ENCODE measurements at places on chromosomes 11 and 22.

DNA sequence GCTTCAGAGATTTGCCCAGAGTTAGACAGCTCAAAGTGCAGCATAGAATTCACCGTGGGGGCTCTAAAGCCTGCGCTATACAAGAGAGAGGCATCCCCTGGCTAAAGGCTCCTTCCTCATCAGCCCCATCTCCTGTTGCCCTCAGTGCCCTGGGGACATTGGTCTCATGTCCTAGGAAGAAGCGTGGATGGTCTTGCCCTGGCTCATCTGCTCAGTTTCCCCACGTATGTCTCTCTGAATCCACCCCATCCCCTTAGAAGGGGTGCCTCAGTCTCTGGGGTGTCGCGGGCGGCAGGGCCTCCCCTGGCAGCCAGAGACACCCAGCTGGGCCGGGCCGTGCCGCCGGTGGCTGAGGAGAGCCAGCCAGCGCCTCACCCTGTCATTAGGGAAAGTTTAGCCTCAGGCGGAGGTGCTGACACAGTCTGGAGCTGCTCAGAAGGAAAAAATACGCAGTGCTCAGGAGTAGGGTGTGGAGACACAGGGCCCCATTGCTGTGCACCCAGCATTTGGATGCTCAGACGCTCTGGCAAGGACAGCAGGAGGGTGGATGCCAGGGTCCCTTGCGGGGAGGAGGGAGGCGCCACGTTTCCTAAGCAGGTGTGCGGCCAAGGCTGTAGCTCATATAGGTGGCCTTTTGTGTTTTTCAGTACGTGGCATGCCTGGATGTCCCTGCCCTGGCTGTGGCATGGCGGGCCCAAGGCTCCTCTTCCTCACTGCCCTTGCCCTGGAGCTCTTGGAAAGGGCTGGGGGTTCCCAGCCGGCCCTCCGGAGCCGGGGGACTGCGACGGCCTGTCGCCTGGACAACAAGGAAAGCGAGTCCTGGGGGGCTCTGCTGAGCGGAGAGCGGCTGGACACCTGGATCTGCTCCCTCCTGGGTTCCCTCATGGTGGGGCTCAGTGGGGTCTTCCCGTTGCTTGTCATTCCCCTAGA, 1.3 kb downstream of the SLC39A13 start:
- DNase-seq, result no peak

GRCh38 chr11:43503417-43503816, 144.7 kb downstream of the TTC17 start:
- no peak for DNase-seq

GRCh38 chr11:112382561-112382960, 121.9 kb upstream of the PLET1 start:
- DNase-seq, result no peak

DNA sequence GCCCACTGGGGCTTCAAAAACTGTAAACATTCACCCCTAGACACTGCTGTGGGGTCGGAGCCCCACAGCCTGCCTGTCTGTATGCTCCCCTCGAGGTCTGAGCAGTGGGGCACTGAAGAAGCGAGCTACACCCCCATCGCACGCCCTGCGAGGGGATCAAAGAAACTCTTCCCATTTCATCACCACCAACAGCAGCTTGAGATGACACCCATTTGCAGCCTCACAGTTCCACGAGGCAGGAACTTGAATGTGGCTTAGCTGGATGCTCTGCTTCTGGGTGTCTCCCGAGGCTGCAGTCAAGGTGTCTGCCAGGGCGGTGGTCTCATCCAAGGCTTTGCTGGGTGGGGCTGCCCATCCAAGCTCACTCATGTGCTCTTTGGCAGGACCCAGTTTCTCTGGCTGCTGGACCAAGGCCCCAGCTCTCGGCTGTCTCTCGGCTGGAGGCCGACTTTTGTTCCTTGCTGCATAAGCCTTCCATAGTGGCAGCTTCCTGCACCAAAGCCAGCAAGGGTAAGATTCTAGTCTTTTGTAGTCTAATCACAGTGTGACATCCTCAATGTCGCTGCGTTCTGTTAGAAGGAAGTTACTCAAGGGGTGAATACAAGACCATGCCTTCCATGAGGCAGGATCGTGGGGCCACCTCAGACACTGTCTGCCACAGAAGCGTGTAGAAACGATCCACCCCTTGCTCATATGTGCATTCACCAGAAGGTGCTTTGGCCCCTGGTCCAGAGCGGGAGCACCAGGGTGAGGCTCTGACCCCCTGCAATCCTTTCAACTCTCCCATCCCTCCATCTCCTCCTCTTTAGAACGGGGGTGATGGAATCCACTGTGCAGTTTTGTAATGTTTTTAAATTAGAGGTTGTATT, 46.2 kb upstream of the SEPTIN5 start:
- no peak for DNase-seq

- DNase-seq, result peak; percentile 52
Observed at GRCh38 chr11:101786916-101787315, 127.9 kb upstream of the CEP126 start.

GRCh38 chr22:23038334-23038642, 32.0 kb upstream of the GNAZ start:
- DNase-seq, result no peak

DNA sequence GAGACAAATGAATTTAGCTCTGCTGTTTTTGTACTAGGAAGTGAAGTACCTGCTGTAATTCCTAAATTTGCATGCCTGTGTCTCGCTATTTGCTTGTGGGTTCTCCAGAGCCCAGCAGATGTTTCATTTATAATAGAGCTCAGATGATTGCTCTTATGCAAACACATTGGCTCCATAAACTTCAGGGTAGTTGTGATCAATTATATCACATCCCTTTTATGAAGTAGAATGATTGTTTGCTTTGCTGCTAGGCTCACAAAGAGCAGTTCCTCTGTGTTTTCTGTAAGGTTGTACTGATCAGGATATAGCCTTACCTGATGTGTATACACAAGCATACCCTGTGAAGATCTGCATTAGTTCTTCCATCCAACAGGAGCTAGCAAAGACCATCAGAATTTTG, 64.1 kb downstream of the C11orf87 start:
- DNase-seq, result no peak

DNA sequence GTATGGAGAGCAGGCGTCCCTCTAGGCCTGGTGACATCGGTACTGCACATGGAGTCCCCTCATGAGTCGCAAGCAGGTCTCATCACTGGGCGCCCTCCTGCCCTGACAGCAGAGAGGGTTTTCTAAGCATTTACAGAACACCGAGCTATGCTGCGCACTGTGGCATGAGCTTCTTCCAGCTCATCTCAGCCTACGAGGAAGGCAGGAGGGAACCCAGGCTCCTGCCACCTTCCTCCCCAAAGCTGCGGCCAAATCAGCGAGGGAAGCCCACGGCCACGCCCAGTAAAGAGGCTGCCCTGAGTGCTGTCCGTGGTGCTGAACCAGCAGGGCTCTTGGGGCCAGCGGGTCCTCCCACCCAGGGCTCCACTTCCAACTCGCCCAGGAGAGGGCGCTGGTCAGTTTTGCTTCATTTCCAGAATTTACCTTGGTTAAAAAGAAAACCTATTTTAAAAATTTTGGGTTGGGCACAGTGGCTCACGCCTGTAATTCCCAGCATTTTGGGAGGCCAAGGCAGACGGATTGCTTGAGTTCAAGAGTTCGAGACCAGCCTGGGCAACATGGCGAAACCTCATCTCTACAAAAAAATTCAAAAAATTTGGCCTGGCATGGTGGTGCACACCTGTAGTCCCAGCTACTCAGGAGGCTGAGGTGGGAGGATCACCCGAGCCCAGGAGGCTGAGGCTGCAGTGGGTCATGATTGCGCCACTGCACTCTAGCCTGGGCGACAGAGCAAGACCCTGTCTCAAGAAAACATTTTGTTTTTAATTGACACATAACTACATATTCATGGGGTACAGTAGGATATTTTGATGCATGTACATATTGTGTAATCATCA, 34.2 kb downstream of the PHF21B start:
- DNase-seq, result peak; percentile 43
